Right atrium auricular region (tissue), 2 donors: ENCODE measurements at places on chromosomes 5 and 9.

DNA sequence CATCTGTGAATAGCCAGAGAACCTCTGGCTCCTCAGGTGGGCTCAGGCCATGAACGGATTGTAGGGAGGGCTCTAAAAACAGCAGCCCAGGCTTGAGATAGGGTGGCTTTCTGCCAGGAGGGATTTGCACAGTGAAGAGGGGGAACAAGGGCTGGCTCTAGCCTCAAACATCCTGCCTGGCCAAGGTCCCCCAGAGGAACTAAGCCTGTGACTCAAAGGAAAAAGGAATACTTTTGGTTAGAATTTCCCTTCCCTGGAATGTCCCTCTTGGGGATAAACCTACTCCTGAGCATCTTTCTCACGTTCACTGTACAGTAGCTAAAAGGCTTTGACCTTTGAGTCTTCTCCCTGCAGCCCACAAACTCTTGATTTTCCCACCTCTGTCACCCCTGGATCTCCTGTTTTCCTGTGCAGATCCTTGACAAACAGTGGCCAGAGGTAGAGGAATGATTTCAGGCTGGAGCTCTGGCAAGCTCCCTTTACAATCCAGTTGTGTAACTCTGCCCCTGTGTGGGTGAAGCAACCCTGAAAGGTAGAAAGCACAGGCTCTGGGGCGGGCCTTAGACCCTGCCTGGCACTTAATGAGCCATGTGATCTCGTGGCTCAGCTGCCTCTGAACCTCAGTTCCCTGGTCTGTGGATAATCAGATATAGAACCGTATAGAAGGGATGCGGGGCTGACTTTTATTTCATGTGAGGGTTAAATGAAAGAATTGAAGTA lies 17.4 kb downstream of the SEC61B start:
- DNase-seq, result no peak

DNA sequence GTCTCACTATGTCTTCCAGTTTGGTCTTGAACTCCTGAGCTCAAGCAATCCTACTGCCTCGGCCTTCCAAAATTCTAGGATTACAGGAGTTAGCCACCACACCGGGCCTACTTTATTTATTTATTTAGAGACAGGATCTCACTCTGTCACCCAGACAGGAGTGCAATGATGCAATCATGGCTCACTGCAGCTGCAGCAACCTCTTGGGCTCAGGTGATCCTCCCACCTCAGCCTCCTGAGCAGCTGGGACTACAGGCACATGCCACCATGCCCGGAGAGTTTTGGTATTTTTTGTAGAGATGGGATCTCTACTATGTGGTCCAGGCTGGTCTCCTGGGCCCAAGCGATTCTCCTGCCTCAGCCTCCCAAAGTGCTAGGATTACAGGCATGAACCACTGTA lies 32.8 kb downstream of the PHAX start:
- no peak for DNase-seq

GRCh38 chr9:111039231-111039906 lies 1.1 kb upstream of the LPAR1 start:
- no peak for DNase-seq

DNA sequence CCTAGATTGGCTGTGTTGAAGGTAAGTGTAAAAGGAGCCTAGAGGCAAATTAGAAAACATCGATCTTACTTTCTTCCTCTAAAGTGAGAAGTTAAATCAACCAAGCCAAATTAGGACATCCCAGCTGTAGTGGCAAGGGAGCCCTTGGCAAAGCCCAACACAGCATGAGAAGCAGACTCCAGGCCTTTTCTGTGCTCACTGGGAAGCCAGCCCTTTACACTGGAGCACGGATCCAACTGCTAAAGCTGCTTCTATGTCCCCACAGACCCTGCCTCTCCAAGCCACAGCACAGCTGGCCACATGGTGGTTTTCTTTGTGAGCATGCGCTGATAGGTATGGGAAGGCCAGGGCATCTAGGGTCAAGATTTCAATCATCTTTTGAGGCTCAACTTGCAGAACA lies 94.1 kb downstream of the APBA1 start:
- DNase-seq, result no peak

DNA sequence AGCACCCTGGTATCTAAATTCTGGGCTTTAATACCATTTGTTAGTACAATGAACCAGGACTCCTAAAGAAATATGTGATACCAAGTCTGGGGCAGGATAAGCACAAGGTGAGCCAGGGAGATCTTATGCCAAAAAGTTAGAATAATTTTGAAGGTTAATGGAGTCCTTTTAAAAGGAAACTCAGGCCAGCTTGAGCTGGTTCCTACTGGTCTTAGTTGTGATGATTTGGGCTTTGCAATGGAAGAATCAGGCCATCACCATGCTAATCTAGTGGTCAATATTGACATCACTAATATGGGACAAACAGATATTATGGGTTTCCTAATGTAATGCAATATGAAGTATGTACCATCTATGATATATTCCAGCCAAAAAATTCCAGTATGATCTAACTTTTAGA lies 7.5 kb upstream of the SPATA9 start:
- no peak for DNase-seq

DNA sequence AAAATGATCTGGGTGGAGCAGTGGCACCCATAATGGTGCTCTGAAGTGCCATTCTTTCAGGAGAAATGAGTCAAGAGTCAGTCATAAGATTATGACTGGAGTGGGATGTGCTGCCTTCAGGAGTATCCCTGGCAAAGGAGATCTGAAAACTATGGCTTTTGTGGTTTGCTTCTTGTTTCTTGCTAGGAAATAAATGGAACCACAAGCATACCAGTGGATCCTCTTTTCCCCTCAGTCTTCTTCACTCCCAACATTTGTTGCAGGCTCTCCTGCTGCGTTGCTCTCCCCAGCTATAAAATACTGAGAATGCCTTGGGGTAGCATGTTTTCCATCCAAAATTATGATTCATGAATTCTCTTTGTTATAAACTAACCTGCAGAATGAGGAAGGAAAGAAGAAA lies 199.1 kb downstream of the NNT start:
- DNase-seq, result no peak

- no peak for DNase-seq
These were observed 24.0 kb upstream of the CDKN2B start for GRCh38 chr9:22033012-22033630.

GRCh38 chr5:122300374-122300773 lies 11.7 kb upstream of the SNCAIP start:
- DNase-seq, result no peak

DNA sequence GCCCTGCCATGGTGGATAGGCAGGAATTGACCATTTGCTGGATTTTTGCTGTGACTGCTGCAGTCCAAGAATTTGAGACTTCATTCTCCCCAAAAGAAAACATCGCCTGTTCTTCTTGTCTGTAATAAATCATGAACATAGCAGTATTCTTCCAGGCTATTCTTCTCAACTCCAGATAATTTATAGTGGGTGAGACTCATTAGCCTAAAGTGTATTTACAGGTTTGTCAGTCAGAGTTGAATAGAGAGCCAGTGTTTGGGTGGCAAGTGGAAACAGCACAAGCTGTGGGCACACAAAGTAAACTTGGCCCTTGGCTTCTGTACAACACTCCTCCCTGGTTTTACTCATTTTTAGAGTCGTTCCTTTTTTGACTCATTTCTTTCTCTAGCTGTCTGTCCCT lies 128.2 kb upstream of the VCAN start:
- no peak for DNase-seq

GRCh38 chr9:74609671-74610405 lies 112.7 kb downstream of the RORB start:
- DNase-seq, result no peak

DNA sequence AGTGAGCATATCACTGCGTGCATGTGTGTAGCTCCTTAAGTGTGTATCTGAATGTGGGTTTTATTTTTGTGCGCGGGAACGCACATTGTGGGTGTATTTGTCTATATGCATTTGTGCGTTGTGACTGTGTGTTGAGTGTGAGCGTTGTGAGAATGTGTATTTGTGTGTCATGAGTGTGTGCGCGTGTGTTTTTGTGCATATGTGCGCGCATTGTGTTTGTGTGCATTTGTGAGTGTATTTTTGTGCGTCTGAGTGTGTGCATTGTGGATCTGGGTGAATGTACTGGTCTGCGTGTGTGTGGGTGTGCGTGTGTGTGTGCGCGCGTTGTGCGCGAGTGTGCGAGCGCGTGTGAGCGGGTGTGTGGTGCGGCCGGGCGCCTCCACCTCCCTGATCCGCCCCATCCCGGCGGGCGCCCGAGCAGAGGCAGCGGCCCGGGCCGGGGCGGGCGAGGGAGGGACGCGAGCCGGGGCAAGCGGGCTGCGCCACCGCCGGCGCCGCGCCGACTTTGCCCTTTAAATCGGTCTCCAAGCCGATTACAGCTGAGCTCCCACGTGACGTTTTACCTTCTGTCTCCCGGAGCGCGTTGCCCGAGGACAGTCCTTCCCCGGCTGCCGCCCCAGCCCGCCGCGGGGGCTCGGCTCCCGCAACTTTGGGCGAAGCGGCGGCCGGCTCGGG lies at the start of gene RASGRF2:
TSS of gene RASGRF2 (plus strand) at position 596 of the 675 bp plus-strand sequence. CDS start 376 bp downstream, outside the sequence.
- no peak for DNase-seq
